ENCODE measurements at places on chromosomes 13 and 19. TPM values are rescaled to one million over a fixed set of nuclear protein-coding genes. Genes with fewer than 3 reads are reported as not detected.

Gene SIRT6
- 0.57 TPM for polyA plus RNA-seq

Gene GARIN5A
- not detected for polyA plus RNA-seq

GRCh38 chr13:113656831-113657671 is 947 bp downstream of the ATP4B start:
- no peak for DNase-seq

DNA sequence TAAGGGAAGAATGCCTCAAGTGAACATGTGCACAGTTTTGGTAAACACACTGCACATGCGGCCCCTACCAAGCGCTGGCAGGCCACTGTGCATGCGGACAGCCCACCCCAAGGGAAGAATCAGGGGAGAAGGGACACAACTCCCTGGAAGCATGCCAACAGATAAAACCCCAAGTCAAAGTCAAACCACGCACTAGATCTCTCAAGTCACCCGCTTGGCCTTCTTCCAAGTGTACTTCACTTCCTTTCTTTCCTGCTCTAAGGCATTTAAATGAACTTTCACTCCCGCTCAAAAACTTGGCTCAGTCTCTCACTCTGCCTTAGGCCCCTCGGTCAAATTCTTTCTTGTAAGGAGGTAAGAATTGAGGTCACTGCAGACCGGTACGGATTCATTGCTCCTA is 4.6 kb upstream of the RFXAP start:
- no peak for DNase-seq

- no peak for DNase-seq
Measured at GRCh38 chr13:39040206-39040605, 1.9 kb downstream of the NHLRC3 start.

DNA sequence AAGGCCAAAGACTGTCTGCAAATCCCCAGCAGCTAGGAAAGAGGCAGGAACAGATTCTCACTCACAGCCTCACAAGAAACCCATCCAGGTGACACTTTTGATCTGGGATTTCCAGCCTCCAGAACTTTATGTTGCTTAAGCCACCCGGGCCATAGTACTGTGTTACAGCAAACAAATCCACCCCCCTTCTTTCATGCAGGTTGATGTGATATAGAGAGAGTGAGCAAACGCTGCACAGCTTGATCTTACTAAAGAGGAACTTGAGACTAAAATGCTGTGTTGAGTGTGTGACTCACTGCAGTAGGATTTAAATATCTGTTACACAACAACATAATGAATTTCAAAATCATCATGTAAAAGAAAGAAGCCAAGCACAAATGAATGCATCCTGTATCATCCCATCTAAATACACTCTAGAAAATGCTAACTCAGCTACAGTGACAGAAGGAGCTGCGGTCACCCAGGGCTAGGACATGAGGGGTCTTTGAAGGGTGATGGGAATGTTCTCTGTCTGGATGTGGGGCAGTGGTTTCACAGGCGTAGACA is 32.2 kb downstream of the RCBTB2 start:
- peak; percentile 90 for DNase-seq

DNA sequence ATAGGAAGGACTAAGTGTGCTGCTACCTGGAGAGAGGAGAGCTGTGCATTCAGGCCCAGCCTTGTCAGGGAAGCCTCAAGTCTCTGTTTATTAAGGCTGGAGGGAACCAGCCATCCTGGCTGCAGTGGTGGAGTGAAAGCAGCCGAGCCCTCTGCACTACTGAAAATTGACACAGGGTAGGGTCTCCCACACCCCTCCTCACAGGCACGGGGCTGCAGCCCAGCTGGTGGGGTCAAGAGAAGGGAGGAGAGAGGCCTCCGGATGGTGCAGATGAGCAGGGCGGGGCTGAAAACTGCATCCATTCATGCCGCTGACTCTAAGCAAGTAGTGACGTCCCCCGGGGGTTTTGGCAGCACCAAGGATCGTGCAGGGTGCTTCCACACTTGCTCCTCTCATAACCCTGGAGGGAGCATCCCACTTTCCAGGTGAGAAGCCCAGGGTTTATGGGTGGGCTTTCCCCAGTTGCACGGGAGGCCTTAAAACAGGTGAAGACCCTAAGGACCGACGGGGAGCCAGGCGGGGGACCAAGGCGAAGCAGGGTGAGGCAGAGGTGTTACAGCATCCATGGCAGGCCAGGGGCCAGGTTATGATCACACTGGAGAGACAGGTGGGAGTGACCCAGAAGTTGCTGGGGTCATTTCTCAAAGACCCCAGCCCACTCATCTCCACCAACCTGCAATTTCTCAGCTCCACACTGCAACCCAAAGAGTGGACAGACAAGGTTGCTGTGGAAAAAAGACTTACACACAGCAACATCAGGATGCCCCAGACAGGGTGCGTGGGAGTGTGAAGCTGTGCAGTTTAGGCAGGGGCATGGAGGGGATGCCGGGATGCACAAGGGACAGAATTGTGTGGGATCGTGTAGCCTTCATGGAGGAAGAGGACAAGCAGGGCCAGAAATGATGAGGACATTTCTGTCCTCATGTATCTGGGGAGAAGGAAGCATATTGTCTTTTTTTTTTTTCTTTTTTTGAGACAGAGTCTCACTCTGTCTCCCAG is 36.8 kb downstream of the VSTM2B start:
- DNase-seq = no peak

DNA sequence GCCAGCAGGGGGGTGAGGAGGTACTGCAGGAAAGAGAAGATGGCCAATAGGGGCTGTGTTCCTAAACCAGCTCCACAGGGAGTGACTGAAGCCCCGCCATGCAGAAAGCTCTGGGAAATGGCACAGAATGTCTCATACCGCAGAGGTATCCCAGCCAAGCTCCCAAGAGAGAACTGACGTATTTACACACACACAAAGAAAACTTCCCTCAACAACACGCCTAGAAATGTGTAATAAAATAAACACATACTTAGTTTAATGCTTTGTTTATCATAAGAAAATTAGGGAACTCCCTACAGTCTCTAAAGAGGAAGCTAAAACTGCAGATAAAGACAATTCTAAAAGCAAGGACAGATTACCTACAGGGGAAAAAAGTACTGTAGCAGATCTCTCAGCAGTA is 40.0 kb downstream of the ESD start:
- DNase-seq = peak; percentile 55

- DNase-seq = no peak
Measured at GRCh38 chr19:850979-851335, 1.1 kb upstream of the ELANE start.
